ENCODE measurements at places on chromosomes 3 and 15.

GRCh38 chr15:71494563-71495397 is 315.6 kb upstream of the NR2E3 start:
- no peak for DNase-seq

GRCh38 chr3:181935915-181936314 is 224.2 kb downstream of the SOX2 start:
- DNase-seq: no peak

GRCh38 chr15:65336493-65337435 is 32.3 kb downstream of the RNU5B-1 start:
- DNase-seq: no peak

- DNase-seq: no peak
Observed at GRCh38 chr3:29494305-29495036, 213.6 kb downstream of the RBMS3 start.

DNA sequence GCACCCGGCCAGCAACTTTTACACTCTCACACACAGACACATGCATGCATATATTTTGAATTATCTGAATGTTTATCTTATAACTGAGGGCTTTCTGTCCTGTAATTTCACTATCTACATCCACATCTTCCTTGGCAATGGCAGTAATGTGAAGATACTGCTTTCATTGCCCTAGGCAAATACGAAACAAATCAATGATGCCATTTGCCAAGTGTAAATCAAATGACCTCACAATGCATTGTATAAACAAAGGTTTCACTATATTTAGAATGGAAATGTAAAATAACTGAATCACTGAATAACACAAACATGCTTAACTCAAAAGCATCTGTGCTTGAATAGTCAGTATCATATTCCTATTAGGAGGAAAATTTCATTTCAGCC is 455.6 kb downstream of the TBL1XR1 start:
- DNase-seq: no peak

GRCh38 chr15:73926219-73927002 is at the start of gene LOXL1:
Gene LOXL1, plus strand, starts transcription at chr15:73926462. Its CDS starts 322 bp downstream, at chr15:73926784.
- peak; percentile 56 for DNase-seq

DNA sequence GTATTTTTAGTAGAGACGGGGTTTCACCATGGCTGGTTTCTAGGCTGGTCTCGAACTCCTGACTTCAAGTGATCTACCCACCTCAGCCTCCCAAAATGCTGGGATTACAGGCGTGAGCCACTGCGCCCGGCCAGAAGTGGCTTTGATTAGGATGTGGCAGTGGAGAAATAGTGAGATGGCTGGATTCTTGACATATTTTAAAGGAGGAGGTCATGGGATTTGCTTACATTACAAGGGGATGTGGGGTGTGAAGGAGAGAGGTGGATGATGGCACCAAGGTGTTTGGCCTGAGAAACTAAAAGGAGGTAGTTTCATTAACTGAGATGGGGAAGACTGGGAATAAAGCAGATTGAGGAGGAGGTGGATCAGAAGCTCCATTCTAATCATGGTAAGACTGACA is 15.0 kb upstream of the LTF start:
- DNase-seq: no peak

DNA sequence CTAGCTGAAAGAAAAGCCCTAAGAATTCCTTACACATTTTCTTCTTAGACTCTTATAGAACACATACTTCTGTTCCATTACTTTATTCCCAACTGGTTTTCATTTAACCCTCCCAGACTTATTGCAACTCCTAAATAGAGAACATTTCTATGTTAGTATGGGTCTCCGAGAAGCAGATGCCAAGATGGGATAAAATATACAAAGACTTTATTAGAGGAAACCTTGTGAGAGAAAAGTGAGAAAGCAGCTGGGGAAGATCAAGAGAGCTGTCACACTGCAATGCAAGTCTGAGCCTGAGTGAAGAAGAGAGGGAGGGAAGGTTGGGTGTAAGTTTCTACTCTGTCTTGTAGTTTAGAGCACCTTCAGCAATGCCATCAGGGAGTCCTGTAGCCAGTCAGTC is 979.3 kb downstream of the IGSF11 start:
- DNase-seq: no peak

DNA sequence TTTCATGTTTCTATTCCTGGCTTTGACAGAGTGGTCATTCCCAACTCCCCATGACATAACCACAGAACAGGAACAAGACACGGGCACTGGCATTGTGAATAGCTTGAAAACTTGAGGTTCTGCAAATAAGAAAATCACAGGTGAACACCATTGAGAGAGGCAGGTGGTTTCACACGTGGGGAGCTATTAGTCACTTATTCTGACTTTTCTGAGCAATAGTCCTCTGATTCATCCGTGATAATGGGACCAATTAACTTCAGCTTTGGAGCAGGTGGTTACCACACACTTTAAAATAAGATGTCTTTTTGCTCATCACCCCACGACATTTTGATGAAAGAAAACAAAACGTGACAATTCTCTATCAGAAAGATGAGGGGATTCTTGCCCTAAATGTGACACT is 224.7 kb downstream of the KLF13 start:
- DNase-seq: no peak

GRCh38 chr3:12861611-12862010 is 20.2 kb upstream of the RPL32 start:
- no peak for DNase-seq

GRCh38 chr3:188220988-188221818 is 67.2 kb downstream of the LPP start:
- DNase-seq: no peak

DNA sequence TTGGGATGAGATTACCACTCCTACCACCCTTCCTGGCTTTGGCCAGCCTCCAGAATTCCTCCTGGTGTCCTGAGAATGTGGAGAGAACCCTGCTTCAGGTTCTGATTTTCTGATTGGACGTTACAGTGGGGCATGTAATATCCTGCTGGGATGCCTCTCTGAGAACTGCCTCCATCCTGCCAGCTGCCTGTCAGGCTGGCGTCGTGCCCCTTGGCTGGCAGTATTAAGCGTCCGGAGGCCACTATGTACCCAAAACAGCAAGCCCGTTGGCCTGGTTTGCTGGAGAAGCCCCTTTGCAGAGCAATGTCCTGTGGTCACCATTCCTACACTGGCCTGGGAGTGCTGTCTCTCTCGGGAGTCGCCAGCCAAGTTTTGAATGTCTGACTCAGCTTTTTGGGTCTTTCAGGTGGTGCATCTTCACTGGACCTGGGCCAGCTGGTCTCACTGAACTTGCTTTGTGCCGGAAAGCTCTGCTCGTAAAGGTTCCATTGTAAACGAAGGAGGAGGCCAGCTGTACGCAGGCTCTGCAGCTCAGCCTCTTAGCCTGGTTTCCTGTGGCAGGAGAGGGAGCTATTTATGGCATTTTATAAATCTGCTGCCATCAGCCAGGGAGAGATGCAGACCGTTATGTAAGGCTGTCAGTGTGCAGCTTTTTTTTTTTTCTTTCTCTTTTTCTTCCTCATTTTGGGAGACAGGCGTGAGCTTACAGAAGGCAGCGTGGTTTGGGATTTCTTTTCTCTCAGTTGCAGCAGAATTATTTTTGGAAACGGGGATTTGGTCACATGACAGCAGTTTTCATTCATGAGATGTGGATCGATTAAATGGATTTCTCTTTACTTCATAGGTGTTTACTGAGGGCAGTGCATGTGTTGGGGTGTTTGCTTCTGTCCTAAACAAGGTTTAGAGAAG is 19.0 kb upstream of the TRAK1 start:
- peak; percentile 75 for DNase-seq

GRCh38 chr3:4674216-4674615 is 181.1 kb downstream of the ITPR1 start:
- DNase-seq: no peak

Measured in colonic mucosa (tissue), 4 donors.